ENCODE measurements at places on chromosomes 2 and 18.

DNA sequence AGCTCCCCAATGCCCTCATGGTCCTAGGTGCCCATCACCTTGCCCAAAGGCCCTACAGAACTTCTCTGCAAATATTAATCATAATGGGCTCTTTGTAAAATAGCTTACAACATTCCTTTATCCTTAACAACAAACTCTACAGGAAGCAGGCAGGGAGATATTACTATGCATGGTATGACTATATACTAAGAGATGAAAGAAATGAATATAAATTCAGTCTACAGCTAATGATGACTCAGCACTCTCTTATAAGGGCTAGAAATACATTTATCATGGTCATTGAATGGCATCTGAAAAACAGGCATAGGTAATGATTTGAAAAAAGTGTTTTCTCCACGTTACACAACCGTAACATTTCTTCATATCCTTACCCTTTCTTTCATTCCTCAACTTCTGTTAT lies 254.8 kb upstream of the DSEL start:
- no peak for DNase-seq

DNA sequence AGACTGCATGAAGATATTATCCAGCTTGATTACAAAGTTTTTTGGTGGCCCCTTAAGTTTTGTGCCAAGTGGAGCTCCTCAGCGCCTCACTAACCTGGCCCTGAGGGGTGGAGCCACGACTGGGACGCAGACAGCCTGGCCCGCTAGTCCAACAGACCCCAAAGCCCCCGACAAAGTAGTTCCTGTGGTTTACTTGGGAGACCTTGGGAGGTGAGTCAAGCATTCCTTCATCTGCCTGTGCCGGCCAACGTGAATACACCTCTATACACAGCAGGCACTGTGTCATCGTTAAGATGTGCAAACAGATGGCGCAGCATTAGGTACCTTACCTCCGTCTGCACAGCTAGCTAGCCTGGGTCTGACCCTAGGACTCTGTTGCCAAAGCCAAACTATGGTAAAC lies 55.0 kb upstream of the LAMA1 start:
- DNase-seq = no peak

GRCh38 chr2:142131010-142131669 lies at the start of gene LRP1B:
LRP1B (minus strand) TSS chr2:142131016; CDS start chr2:142130729, 287 bp downstream.
- no peak for DNase-seq

DNA sequence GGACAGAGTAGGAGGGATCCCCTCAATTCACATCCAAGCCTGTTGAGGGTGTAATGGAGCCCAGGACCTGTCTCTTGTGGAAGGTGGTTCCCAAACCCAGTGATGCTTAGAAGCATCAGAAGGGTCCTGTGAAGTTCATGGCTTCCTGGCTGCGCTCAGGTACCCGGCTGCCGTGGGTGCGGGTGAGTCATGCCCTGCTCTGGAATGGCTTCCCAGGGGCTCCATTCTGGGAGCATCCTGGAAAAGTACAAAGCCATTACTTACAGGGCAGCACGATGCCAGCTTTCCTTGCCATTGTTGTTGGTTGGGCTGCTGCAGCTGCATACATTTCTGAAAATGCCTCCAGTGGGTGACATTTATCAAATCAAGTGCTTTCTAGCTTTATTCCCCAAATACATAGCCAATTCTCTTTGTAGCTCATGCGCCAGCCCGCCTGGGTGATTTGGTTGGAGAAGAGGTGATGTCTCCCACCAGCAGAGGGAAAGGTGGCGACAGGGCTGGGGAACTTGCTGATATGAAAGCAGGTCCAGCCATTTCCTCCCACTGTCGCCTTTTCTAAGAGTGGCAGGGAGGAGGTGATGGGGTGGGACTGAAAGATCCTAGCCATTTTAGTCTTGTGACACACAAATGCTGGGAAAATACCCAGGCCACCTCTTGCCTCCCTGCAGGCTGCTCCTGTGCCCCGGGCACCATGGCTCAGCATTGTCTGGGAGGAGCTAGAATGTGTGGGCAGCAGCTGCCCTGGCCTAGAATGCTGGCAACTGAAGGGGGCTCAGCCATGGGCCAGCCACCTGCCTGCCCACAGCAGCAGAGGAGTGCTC lies 65.9 kb upstream of the HPCAL1 start:
- no peak for DNase-seq

- no peak for DNase-seq
Measured at GRCh38 chr2:38168710-38169480, 92.9 kb upstream of the CYP1B1 start.

- no peak for DNase-seq
Measured at GRCh38 chr2:51919395-51919794, 887.5 kb upstream of the NRXN1 start.

- no peak for DNase-seq
Measured at GRCh38 chr2:227344231-227344630, 19.2 kb downstream of the MFF start.
